Adrenal gland (tissue), 19 donors: ENCODE measurements at places on chromosomes 6 and 20. TPM values are rescaled to one million over a fixed set of nuclear protein-coding genes. Genes with fewer than 3 reads are reported as not detected.

GRCh38 chr6:7424967-7425807, 35.6 kb downstream of the RIOK1 start:
- peak; percentile 48 for DNase-seq

DNA sequence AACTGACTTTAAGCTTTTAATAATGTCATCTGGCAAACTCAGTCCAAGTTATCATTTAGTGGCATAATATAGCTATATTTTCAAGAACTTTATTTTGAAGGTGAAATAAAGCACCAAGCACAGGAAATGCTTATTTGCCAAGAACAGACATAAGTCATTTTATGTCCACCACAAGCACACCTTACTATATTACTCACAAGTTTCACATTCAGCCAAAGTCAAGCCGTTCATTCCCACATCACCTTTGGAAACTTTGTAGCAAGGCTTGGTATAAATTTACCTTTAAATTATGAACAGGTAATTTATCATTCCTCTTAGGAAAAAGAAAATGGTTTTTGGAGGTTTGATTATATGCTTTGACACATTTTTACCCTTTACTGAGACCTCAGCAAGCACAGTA, 236.8 kb upstream of the FKBP1C start:
- DNase-seq, result no peak

DNA sequence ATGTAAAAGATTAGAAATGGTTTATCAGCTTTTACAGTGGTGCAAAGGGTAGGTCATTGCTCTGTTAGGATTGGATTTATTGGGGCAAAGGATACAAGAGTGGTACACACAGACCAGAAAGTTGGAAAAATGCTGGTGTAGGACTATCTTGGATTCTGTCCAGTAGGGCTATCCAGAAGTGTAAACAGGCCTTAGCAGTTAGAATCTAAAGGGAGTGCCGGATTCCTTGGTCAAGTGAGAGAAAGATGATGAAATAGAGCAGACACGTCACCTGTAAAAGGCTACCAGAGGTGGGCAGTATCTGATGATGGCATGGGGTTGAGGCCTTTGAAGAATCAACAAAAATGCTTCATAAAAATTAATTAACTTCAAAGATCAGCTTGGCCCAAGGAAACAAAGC, 975.9 kb downstream of the KIF16B start:
- DNase-seq, result no peak

Gene DPPA5
- not detected for polyA plus RNA-seq

DNA sequence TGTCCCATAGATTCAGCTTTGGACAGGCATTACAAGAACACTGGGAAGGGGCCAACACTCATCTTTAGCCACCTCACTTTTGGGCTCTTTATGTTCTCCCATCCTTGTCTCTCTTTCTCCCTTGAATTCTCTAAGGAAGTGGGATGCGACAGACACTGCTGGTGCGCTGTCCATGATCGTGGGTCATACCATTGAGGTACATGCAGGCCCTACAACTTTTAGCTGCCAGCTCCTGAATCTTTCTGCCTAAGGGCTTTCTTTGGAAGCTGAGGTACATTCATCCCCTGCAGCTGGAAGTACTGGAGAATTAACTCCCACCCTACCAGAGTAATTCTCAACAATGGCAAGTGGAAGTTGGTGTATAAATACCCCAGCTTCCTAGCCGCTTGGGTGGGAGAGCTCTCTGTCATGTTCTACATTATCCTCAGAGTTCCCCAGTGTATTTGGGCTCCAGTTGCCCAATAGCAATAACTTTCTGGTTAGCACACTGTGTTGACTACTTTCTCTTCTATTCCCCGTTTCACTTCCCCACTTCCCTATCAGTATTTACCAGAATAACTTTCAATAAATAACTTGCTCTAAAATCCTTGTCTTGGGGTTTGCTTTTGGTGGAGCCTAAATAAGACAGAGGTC, 309.4 kb upstream of the RNF24 start:
- no peak for DNase-seq

DNA sequence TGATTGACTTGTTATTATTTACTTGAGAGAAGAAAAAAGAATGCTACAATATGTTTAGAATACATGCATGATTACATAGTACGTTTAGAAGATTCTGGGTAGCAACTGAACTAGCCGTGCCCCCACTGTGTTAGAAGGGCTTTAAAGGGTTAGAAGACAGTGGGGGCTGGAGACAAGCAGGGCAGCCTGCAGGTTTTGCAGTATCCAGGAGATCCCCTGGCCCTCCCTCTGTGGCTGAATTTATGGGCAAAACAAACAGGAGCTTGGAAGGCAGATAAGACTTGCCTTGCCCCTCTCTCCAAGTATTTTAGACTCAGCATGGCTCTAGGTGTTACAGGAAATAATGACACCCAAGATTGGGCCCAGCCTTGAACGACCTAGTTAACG, 179.2 kb downstream of the CLIC5 start:
- DNase-seq, result no peak

Gene GSTA2
- 0.32 TPM for polyA plus RNA-seq

DNA sequence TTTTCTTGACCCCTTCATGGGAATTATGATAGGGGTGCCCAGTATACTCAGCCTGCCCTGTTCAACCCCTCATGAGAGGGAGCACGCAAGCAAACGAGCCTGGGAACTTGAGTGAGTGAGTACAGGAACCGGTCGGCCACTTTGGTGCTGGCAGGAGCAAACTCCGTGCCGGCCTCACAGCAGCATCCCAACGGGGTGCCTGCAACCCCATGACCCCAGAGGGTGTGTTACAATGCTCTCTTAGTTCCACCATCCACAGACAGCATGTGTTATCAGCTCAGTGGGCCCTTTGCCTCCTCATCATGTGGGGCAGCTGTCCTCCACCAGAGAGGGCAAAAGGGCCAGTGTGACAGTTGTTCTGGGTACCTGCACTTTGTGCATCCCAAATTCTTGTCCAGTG, 289.8 kb downstream of the FRK start:
- no peak for DNase-seq

- DNase-seq, result no peak
Measured at GRCh38 chr6:118285791-118286190, 262.3 kb upstream of the PLN start.

GRCh38 chr20:50562262-50562701, 52.1 kb downstream of the PTPN1 start:
- DNase-seq, result no peak

Gene ROS1
- not detected for polyA plus RNA-seq

DNA sequence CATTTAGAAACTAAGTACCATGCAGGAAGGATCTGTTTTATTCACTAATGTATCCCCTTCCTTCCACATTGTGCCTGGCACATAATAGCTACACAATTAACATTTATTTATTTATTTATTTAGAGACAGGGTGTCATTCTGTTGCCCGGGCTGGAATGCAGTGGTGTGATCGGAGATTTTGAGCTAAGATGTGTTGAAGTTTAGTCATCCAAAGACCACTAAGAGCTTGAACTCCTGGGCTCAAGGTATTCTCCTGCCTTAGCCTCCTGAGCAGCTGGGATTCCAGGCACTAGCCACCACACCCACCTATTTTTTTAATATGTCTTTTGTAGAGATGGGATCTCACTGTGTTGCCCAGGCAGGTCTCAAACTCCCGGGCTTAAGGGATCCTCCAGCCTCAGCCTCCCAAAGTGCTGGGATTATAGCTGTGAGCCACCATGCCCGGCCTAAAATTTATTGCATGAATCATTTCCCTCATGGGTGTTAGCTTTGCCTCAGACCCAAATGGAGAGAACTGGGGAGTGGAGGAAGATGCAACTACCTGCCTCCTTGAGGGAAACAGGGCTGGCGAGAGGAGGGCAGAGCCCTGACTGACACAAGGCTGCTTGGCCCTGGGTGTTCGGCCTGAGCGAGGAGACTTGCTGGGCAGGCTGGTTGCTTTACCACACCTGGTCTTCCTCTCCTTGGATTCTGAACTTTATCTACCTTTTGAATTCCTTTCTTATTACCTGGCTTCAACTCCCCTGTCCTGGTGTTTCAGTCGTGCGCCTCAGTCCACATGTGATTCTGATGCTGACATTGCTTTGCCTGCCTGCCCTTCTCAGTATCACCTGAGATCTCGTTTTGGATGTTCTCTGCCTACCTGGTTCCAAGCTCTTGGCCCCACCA, 1.7 kb upstream of the DYNLT1 start:
- DNase-seq, result no peak

DNA sequence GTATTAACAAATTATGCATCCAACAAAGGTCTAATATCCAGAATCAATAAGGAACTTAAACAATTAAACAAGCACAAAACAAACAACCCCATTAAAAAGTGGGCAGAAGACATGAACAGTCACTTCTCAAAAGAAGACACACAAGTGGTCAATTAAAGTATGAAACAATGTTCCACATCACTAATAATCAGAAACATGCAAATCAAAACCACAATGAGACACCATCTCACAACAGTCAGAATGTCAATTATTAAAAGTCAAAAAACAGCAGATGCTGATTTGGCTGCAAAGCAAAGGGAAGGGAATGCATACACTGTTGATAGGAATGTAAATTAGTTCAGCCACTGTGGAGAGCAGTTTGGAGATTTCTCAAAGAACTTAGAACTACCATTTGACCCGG, 129.3 kb downstream of the PFDN4 start:
- DNase-seq, result no peak

DNA sequence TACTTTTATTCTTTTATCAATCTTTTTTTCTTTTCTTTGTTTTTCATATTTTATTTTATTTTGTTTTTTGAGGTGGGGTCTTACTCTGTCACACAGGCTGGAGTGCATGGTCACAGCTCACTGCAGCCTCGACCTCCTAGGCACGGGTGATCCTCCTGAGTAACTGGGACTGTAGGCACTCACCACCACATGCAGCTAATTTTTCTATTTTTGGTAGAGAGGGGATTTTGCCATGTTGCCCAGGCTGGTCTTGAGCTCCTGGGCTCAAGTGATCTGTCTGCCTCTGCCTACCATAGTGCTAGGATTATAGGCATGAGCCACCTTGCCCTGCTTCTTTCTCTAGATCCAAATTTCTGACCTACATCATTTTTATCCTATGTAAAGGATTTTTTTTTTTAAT, 153.2 kb downstream of the CDKAL1 start:
- no peak for DNase-seq

DNA sequence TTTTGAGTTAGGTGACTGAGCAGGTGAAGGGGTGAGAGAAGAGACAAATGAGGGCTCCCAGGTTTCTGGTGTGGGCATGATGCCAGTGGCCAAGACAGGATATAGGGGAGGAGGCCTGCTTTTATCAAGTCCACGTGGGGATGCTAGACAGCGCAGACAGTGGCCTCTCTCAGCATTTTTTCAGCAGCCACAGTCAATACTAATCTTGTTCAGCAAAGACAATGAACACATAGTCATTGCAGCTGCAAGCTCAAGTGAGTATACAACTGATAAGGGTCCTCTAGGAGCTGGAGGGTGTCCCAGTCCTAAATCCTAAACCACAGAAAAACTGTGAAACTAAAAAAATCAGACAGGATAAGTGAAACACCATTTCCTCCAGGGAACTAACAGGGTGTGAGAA, 48.6 kb downstream of the UQCC1 start:
- no peak for DNase-seq

DNA sequence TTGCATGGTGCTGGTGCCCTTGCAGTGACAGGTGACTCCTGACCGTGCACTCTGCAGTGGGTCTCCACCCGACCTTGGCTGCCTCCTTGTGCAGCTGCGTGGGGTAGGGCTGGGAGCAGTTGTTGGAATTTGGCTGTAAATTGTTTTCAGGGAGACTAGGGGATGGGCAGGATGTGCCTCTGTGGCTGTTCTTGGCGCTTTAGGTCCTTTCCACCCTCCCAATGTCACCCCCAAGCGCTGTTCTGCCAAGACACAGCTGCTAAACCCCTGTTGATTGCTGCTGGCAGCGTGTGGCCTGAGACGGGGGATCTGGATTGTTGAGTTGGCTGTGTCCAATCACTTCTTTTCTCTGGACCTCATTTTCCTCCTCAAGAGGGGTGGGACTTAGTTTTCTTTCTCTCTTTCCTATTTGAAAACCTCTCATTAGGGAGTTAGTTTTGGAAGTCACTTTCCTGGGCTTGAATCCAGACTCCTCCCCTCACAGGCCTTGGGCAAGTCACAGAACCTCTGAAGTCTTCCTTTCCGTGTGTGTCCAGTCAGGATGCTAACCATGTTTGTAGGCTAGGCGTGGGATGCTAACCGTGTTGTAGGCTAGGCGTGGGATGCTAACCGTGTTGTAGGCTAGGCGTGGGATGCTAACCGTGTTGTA, 8.5 kb downstream of the IGF2R start:
- peak; percentile 83 for DNase-seq

DNA sequence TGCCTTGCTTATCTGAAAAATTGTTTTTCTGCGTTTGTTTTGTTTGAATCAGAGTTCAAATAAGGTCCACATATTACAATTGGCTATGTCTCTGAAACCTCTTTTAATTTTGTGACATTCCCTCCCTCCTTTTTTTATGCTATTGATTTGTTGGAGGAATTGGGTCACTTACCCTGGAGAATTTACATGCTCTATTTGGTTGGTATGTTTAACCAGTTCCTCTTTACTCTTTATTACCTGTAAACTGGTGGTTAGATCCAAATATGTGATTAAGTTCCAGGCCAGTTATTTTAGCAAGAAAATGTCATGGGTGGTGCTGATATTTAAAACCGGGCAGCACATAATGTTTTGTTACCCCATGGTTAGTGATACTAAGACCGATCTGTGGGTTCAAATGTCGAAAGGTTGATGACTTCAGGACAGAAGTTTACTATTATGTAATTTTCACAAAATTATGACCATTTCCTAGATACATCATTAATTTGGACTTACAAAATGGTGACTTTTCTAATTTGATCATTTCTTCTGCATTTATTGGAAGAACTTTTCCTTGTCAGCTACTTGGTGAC, 77.3 kb downstream of the KIZ start:
- DNase-seq, result no peak

Gene TMC2
- polyA plus RNA-seq, result 0.82 TPM

DNA sequence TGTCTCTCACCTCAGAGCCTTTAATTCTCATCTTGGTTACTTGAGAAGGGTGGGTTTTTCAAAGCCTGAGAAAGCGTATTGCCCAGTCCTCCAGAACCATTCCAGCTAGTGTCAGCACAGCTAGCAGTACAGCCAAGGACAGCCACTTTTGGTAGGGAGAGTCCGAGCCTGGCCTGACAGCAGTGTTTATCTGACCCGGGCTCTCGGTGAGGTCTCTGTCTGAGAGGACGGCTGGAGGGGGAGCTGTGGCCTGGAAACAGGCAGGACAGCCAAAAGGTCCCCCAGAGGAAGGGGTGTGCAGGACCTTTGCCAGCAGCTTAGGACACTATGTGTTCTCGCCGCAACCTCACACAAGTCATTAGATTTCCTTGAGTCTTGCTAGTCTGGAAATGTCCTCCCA, 38.8 kb downstream of the LYRM2 start:
- no peak for DNase-seq

- DNase-seq, result peak; percentile 69
Measured at GRCh38 chr6:31792761-31793171, 2.8 kb downstream of the VARS1 start.

Gene COL9A1
- not detected for polyA plus RNA-seq
